Hepatocyte (in vitro differentiated cells): ENCODE measurements at places on chromosomes 5 and 9. TPM values are rescaled to one million over a fixed set of nuclear protein-coding genes. Genes with fewer than 3 reads are reported as not detected.

Gene GAS1
- 45.9 and 61.3 TPM in 2 replicates for total RNA-seq

Gene NFIL3
- 69.6 and 71.4 TPM in 2 replicates for total RNA-seq

Gene UBE2QL1
- 0.17 and 0.36 TPM in 2 replicates for total RNA-seq

- no peaks in the 10 kb centered on the region for H3K4me1 ChIP-seq
- H3K4me3 ChIP-seq, result no peak overlapping the region
- no peaks in the 10 kb centered on the region for H3K27me3 ChIP-seq
Measured at GRCh38 chr5:179470201-179470600, 80.2 kb upstream of the RUFY1 start.

- DNase-seq, result no peak
- H3K36me3 ChIP-seq, result no peaks in the 10 kb centered on the region
- peaks cover 5% of the 10 kb centered on the region for H3K27me3 ChIP-seq
- H3K27ac ChIP-seq, result no peak overlapping the region
- H3K4me3 ChIP-seq, result no peak overlapping the region
- H3K4me1 ChIP-seq, result no peaks in the 10 kb centered on the region
Measured at GRCh38 chr5:31768046-31768445, 129.1 kb downstream of the PDZD2 start.

GRCh38 chr5:158754018-158754514 lies 345.6 kb downstream of the EBF1 start:
- no peaks in the 10 kb centered on the region for H3K36me3 ChIP-seq
- peaks cover 4% of the 10 kb centered on the region for H3K27me3 ChIP-seq
- DNase-seq, result no peak
- H3K27ac ChIP-seq, result no peak overlapping the region
- no peak overlapping the region for H3K4me3 ChIP-seq
